GOT3 (cell line): ENCODE measurements at places on chromosomes 5 and 9.

DNA sequence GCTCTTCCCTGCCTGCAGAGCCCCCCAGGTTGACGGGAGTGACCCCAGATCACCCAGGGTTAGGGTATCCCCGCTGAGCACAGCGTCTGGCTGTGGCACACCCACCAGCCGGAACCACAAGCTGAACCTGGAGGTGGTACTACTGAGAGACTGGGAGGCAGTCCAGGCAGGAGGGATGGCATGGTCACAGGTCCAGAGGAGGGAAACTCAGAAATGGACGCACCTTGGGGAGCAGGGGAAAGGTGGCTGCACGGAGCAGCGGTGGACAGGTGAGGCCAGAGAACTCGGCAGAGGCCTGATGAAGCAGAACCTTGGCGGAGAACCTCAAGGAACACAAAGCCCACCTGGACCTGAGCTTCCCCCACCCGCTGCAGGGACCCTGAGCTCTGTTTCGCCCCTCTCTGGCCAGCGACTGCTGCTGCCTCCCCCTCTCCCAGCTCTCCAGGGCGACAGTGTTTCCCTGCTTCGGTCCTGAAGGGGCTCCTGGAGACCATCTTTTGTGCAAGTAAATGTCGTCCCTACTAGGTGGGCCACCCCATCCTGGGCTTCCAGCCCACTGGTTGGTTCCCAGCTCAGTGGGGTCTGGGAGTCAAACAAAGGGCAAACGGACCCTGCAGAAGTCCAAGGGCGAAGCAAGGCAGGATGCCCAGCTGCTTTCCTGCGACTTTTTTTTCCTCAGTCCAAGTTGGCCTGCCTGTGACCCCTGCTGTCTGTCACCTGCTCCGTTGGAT is 845 bp downstream of the ADGRD2 start:
- DNase-seq = no peak

- no peak for DNase-seq
Measured at GRCh38 chr9:2919347-2919746, 75.5 kb upstream of the PUM3 start.

DNA sequence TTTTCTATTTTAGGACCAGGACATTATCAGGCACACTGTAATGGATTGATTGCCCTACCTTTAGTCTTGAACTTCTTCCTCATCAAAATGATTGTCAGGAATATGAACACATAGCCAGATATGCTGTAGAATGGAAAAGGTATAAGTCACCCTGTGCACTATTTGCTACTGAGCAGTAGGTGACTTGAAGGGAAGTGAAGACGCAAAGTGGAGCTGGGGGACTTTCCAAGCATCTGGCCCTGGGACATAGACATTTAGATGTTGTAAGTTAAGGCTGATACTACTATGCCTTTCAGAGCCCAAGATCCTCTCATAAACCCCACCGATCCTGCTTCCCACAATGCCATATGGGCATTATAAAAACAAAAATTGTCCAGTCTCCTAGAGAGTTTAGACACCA is 174.5 kb downstream of the DOCK8 start:
- DNase-seq = no peak

- DNase-seq = no peak
Measured at GRCh38 chr9:121368745-121369144, 1.3 kb downstream of the STOM start.

- no peak for DNase-seq
Measured at GRCh38 chr9:87816036-87816435, 66.6 kb upstream of the SPATA31E1 start.

GRCh38 chr5:30539004-30539634 is 654.4 kb upstream of the CDH6 start:
- DNase-seq = no peak

DNA sequence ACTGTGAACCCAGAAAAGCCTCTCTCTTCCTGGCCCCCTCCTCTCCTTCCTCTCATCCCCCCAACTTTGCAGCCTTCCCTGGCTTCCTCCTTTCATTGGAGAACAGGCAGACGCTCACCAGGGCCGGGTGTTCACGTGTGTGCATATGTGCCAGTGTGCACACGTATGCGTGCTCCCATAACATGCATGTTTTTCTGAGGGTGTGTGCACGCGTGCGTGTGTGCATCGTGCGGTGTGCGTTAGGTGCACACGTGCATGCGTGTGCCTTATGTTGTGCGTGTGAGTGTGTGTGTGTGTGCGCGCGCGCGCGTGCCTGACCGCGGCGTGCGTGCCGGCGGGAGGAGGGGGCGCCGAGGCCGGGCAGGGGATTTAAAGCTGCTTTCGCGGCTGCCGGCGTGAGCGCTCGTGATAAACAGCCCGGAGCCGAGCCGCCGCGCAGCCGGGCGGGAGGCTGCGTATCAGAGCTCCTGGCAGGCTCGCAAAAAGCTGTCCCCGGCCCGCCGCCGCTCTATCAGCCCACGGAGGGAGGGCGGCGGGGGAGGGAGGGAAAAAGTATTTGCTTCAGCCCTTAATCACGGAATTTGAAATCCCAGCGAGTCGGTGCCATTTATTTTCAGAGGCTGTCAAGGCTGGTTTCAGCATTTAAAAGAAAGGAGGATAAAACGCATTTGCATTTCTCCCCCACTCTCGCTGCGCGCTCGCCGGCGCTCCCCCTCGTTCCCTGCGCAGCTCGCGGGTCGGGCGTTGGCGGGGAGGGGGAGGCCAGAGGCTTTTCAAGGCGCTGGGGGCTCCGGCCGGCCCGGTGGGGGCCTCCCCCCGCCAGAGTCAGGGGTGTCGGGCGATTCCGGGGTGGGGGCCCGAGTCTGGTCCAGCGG is 183.9 kb downstream of the C9orf50 start:
- DNase-seq = no peak

DNA sequence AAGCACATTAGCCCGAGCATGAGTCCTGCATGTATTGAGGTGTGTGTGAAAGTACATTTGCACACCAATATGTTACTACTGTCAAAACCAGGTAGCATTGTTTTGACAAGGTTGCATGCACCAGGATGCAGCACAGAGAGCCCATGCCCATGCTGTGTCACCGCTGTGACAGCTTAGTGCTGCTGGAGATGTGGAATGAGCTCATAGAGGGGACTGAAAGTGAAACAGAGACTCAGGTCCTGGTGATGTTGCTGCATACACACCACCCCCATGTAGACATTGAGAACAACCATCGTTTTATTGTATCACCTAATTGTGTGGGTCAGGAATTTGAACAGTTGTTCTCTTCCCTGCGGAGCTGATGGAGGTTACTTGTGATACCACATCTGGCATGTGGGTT is 53.0 kb downstream of the GADD45G start:
- no peak for DNase-seq

DNA sequence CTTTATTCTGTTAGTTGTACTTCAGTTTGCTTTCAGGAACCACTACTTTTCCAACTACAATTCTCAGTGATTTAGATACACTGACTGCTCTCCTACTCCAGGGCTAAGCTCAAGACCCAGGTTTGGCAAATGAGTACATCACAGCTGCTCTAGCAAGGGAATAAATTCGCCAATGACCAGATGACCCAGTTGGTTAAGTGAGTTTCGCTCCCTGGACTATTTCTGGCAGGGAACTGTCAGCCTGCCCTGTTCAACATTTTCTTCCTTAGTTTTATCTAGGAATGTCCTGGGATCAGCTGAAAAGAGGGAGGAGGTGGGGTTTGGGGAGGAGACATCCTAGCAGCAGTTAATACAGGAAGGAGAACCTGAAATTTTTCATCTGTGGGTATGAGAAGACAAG is 6.4 kb upstream of the STARD4 start:
- no peak for DNase-seq

GRCh38 chr9:115972362-115972761 is 181.2 kb upstream of the PAPPA start:
- DNase-seq = no peak

- DNase-seq = no peak
Measured at GRCh38 chr5:172219296-172219695, 25.3 kb downstream of the EFCAB9 start.

GRCh38 chr5:111530298-111530740 is 18.0 kb upstream of the STARD4 start:
- DNase-seq = no peak

- no peak for DNase-seq
Measured at GRCh38 chr9:81372628-81373191, 316.6 kb downstream of the TLE1 start.

DNA sequence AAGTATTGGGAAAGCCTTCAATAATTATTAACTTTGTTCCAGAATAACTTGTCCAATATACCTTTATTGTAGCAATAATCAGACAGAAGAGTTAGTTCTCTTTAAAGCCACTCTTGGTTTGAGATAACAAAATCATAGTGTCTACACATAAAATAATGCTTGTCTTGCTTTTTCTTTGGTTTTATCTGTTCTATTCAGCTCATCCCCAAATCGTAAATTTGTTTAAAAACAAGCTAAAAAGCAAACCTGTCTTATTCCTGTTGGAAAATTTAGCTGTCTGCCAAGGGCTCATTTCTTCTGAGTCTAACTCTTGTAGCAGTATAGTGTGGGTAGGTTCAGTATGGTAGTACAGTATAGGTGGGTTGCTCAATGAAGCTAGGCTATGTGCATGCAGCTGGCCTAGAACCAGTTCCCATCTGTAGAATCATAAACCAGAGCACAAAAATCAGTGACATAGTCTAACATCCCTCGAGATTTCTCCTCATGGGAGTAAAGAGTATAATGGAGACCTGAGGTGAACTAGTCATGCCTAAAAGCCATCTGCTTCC is 17.9 kb upstream of the APBA1 start:
- no peak for DNase-seq

GRCh38 chr5:116859666-116860320 is 285.2 kb upstream of the SEMA6A start:
- no peak for DNase-seq

DNA sequence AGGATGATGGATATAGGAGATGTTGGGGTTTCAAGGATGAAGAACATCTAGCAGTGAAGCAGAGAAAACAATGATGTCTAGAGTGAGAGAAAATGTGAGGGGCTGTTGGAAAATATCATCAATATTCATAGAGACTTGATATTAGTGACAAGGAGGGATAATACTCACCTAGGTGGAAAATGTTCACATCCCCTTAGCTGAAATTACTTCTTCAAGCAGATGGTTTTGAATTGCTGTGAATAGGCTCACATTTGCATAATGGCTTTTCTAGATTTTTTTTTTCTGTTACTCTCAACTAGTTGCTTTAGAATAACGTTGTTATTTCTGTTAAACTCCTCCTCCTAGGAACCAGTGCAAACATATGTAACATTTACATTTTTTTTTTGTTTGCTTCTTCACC is 61.6 kb upstream of the MAP1B start:
- no peak for DNase-seq

DNA sequence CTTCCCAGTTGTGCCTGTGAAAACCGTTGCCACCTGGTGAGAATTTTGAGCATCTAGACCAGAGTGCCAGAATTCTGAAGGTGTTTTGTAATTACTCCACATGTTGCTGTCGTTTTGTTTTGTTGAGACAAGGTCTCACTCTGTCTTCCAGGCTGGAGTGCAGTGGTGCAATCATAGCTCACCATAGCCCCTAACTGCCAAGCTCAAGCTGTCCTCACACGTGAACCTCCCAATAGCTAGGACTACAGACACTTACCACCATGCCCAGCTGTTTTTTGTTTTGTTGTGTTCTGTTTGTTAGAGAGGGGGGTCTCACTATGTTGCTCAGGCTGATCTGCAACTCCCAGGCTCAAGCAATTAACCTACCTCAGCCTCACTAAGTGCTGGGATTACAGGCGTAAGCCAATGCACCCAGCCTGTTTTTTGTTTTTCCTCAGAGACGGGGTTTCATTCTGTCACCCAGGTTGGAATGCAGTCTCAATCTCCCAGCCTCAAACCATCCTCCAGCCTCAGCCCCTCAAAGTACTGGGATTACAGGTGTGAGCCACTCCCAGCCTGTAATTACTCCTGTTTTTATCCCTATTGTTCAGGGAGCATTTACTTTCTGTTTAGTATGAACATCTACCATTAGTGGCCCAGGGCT is 121.1 kb upstream of the DMRT1 start:
- no peak for DNase-seq

DNA sequence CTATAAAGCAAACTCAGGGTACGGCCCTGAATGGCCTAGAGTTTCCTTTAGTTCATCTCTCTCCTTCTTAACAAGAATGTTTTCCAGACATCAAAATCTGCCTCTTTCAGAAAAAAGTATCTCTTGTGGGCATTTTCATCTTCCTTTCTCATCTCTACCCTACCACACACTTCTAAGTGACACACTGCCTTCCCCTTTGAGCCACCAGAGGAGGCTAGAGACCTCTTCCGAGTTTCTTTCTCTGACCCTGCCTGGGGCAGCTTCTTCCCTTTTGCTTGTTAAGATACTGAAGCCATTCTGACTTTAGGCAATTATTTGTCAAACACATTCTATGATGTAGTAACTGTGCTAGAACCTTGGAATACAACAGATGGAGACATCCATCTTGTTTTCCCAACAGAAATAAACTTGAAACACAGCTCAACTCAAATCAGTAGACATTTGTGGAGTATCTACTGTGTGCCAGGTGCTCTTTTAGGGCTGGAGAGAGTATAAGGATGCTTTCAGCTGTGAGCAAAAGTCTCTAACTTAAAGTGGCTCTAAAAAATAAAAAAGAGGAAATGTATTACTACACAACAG is 8.6 kb upstream of the SV2C start:
- no peak for DNase-seq

DNA sequence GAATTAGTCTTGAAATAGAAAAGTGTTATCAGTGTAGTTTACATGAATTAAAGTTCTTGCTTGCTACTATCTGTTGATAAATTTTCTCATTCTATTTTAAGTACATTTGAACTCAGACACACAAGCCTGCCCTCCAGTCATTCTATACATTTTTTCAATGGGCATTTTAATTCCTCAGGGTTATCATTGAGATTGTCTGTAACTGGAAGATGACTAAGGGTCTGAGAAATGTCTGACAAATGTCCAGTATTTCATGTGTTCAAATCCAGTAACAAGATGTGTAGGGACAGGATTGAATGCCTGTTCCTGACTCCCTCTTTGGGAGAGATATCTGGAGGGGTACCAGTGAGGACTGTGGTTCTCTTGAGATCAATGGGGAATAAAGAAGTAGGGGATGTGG is 223.9 kb upstream of the ADAMTSL1 start:
- no peak for DNase-seq

DNA sequence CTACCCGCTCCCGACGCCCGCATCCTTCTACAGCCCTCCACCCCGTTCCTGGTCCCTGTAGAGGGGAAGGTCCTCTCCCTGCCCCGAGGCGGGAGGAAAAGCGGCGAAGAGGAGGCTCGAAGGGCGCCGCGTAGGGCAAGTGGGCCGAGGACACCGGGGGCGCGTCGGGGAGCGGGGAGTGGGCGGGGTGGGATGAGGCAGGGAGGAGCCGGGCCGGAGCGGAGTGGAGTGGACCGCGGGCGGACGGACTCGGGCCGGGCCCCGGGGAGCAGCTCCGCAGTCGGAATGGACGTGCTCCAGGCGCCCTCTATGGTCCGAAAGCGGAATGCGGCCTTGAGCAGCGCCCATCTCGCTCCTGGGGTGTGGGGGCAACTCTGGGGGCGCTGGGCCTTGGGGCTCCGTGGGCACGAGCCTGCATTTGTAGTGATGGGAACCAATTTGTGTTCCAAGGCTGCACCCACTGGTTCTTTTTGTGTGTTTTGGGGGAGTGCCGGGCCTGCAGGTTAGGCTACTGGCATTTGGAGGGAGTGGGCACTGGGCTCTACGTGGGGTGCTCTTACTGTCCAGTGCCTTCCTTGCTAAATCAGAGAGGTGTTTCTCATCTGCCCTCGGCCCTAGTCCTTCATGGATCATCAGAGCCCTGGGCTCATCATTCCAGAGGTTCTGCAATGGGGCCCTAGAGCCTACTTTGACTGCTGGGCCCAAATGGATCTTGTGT is 7.3 kb downstream of the IRX1 start:
- no peak for DNase-seq

- DNase-seq = no peak
Measured at GRCh38 chr5:98827161-98827560, 53.7 kb downstream of the RGMB start.

- no peak for DNase-seq
Measured at GRCh38 chr9:6655036-6655435, 9.5 kb upstream of the GLDC start.
